ENCODE measurements at places on chromosomes 16 and 17. TPM values are rescaled to one million over a fixed set of nuclear protein-coding genes. Genes with fewer than 3 reads are reported as not detected.

The TMIGD1 gene
- total RNA-seq = not detected

The HBA1 gene
- total RNA-seq = not detected

The TP53TG3 gene
- not detected for total RNA-seq

The KCNJ18 gene
- total RNA-seq = not detected

The PTX4 gene
- total RNA-seq = 0.20 TPM

The SAMD14 gene
- total RNA-seq = 5.7 TPM

The ATP2A3 gene
- 0.53 TPM for total RNA-seq

The OR3A3 gene
- not detected for total RNA-seq

The MAP2K4 gene
- 15.2 TPM for total RNA-seq

The PHOSPHO1 gene
- 0.54 TPM for total RNA-seq

The PRM1 gene
- not detected for total RNA-seq

The CCL8 gene
- not detected for total RNA-seq

The KRTAP4-9 gene
- not detected for total RNA-seq

The WNT9B gene
- not detected for total RNA-seq

The NME3 gene
- 63.7 TPM for total RNA-seq

The KRT23 gene
- not detected for total RNA-seq

The RNF227 gene
- total RNA-seq = 9.3 TPM

The IGSF6 gene
- total RNA-seq = not detected

The TBC1D3 gene
- total RNA-seq = not detected

The TM4SF5 gene
- not detected for total RNA-seq

The IFI35 gene
- 93.7 TPM for total RNA-seq

The RNF112 gene
- 0.10 TPM for total RNA-seq

The CALB2 gene
- total RNA-seq = not detected

The TOX3 gene
- total RNA-seq = not detected

The USB1 gene
- 35.8 TPM for total RNA-seq

The TBC1D3D gene
- total RNA-seq = not detected

The TBC1D3I gene
- total RNA-seq = not detected

The C17orf107 gene
- 0.93 TPM for total RNA-seq

The TPSB2 gene
- not detected for total RNA-seq

The ASB16 gene
- not detected for total RNA-seq

The FGF11 gene
- 0.20 TPM for total RNA-seq

The TEKT1 gene
- not detected for total RNA-seq

The ITGAX gene
- total RNA-seq = 0.64 TPM

All from mammary microvascular endothelial cell (primary cell).